ENCODE measurements at places on chromosomes 5 and 9. TPM values are rescaled to one million over a fixed set of nuclear protein-coding genes. Genes with fewer than 3 reads are reported as not detected.

Gene RMRP
- total RNA-seq: 10,447 TPM

Gene LCN15
- total RNA-seq: not detected

Gene PKD2L2
- not detected for total RNA-seq

Gene ASPN
- not detected for total RNA-seq

Gene MAP1B
- not detected for total RNA-seq

Gene ADRB2
- 6.3 TPM for total RNA-seq

Gene OR1J2
- not detected for total RNA-seq

Gene FBXL17
- total RNA-seq: 13.5 TPM

Gene SPAAR
- not detected for total RNA-seq

Gene MPDZ
- not detected for total RNA-seq

Gene NR2F1
- total RNA-seq: not detected

Gene C7
- not detected for total RNA-seq

Gene LCN12
- total RNA-seq: 1.1 TPM

Gene ATOSB
- total RNA-seq: 12.0 TPM

Measured in activated naive CD8-positive, alpha-beta T cell treated with anti-CD3 and anti-CD28 coated beads, Interleukin-2, amount 10 ng/mL, durations not matched to agents 7 days and 5 days (primary cell).